ENCODE measurements at places on chromosomes 2 and 18. TPM values are rescaled to one million over a fixed set of nuclear protein-coding genes. Genes with fewer than 3 reads are reported as not detected.

- DNase-seq = no peak
These were observed 101.6 kb upstream of the COPS8 start for GRCh38 chr2:236984046-236984445.

Gene ATP6V1B1
- polyA plus RNA-seq = 0.06 TPM

- DNase-seq = no peak
These were observed 33.5 kb downstream of the NHEJ1 start for GRCh38 chr2:219127037-219127635.

- no peak for DNase-seq
These were observed 236.7 kb downstream of the TCF4 start for GRCh38 chr18:55351241-55351691.

DNA sequence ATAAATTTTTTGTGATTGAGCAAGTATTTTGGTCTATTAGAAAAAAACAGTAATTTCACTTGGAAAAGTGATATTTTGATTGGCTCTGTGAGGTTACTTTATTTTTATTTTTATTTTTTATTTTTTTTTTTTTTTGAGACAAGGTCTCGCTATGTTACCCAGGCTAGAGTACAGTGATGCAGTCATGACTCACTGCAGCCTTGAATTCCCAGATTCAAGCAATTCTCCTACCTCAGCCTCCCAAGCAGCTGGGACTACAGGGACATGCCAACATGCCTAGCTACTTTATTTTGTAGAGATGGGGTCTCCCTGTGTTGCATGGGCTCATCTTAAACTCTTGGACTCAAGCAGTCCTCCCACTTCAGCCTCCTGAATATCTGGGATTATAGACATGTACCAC is 60.9 kb upstream of the MGAT5 start:
- DNase-seq = no peak

Gene SP140
- 55.8 TPM for polyA plus RNA-seq

GRCh38 chr18:11114653-11115052 is 34.7 kb downstream of the PIEZO2 start:
- DNase-seq = no peak

GRCh38 chr2:231290321-231291015 is 92.0 kb downstream of the ARMC9 start:
- DNase-seq = no peak

- DNase-seq = no peak
These were observed 921.3 kb downstream of the CPS1 start for GRCh38 chr2:211477537-211478275.

Gene CCL20
- polyA plus RNA-seq = 0.46 TPM

DNA sequence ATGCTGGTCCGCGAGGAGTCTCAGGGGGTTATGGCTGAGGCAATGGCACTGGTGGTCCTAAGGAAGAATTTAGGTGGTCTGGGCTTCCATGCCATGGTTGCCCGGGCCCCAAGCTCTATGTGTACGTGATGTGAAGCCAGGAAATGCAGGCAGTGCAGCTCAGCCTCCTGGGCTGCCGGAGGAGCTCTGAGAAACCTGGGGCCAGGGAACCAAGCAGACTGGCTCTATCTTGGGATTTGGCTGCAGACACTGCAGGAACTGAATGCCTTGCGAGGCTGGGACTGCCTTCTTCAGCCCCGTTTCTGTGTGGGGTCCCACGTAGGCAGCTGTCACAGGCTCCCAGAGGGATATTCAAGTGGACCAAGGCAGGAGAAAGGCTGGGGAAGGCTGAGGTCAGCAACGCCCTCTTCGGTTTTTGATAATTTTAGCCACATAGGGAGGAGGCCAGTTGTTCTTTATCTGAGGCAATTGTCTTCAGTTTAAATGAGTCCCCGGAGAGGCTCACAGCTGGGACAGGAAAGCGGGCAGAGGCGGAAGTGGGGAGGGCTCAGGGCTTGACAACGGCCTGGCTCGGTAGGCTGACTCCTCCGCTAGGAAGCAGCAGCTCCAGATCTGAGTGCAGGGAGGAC is 77.7 kb downstream of the RHOB start:
- DNase-seq = no peak

Gene TGFA
- polyA plus RNA-seq = 2.8 TPM

DNA sequence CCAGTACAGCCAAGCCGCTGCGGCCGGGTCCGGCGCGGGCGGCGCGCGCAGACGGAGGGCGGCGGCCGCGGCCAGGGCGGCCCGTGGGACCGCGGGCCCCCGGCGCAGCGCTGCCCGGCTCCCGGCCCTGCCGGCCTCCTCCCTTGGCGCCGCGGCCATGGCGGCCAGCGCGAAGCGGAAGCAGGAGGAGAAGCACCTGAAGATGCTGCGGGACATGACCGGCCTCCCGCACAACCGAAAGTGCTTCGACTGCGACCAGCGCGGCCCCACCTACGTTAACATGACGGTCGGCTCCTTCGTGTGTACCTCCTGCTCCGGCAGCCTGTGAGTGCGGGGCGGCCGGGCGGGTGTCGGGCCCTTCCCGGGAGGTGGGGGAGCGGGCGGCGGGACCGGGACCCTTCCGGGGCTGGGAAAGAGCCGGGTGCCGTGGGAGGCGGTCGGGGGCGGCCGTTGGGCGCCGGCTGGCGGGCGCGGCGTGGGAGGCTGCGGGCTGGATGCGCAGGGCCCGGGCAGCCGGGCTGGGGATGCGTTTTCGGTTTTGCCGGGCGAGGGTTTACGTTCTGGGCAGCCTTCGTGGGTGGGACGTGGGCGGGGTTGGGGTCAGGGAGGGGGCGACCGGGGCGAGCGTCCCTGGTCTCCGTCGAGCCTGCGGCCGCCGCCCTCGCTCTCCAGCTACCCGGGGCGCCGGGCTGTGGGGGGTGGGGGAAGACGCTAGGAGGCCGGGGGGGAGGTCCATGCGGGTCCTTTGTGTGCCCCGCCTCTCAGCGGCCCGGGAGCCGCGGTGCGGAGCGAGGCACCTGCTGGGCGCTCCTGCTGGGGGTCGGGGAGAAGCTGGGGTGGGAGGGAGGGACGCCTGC is 537 bp downstream of the AGFG1 start:
- DNase-seq = peak; percentile 91

- DNase-seq = no peak
These were observed 197.7 kb upstream of the SH3BP4 start for GRCh38 chr2:234754126-234754525.

GRCh38 chr18:59142274-59142673 is 2.6 kb downstream of the SEC11C start:
- DNase-seq = no peak

Gene SLC9A2
- not detected for polyA plus RNA-seq

DNA sequence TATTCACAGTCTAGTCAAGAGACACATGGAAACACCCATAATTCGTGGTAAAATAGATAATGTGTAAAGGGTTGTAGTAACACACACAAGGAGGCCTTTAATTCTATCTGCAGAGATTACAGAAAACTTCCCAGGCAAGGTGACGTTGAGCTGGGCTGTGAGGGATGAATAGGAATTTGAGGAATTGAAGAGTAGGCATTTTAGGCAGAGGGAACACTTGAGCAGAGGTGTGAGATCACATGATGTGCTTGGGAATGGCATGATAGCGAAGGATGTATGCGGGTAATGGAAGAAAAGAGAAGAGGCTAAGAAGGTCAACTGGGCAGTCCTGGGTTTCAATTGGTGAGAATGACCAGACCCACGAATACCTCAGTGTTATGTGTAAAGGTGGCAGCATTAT is 20.2 kb downstream of the DRC1 start:
- no peak for DNase-seq

- no peak for DNase-seq
These were observed 50.2 kb downstream of the ATIC start for GRCh38 chr2:215361876-215362561.

DNA sequence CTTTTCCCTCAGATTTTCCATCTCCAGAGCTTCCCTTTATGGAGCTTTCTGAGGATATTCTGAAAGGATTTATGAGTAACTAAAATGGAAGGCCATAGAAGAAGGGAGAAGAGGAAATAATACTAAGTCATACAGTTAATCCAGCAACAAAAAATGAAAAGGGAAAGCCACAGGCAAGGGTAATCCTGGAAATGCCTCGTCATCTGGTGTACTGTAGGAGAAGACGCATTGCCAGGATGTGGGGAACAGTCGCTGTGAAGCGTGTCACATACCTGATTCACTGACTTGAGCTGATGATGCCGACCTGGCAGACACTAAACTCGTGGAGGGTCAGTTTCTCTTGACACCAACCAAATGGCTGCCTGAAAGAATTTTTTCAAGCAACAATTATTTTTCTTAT is 34.7 kb upstream of the ALPP start:
- DNase-seq = peak; percentile 5

- DNase-seq = no peak
These were observed 172.7 kb upstream of the ARL4C start for GRCh38 chr2:234669621-234670020.

DNA sequence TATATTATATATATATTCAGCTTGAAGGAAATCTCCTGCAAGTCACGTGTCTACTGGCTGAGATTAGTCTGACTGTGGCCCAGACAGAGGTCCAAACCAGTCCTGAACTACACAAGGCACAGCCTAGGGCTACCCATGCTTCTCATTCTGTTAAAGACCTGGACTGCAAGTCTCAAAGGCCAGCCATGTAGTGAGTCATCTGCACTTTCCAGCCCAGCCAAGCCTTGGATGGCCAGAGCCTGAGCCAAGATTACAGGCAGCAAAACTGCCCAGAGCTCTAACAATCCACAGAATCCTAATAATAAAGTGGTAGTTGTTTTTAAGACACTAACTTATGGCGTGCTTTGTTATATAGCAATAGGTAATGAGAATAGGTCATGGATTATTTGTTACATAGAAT is 259.6 kb downstream of the SS18 start:
- DNase-seq = no peak

GRCh38 chr18:8373486-8373885 is 235.8 kb upstream of the RAB12 start:
- no peak for DNase-seq

GRCh38 chr2:14817848-14818247 is 185.3 kb downstream of the LRATD1 start:
- DNase-seq = no peak

DNA sequence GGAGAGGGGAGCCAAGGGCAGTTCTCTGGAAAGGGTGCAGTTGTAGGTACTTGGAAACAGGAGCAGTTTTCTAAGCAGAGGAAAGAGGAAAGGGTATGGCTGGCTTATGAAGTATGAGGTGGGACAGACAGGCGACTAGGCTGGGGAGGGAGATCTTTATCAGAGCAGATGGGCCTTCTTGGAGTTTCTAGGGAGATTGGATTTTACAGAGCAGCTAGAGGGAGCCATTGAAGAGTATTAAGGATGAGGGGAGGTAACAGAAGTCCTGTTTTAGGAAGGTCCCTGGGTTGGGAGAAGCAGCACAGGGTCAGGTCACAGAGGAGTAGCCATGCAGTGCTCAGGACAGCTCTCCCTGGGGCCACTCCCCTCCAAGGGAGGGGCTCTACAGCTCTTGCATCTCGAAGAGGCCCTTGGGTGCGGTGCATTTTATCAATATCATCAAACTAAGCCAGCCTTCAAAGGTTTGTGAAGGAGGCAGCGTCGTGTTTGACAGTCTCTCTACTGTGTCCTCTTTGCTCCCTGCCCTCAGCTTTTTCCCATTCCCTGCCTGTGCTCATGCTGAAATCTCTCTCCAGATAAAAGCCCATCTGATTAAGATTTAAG is 154.3 kb downstream of the SETBP1 start:
- DNase-seq = no peak

GRCh38 chr2:62036761-62037250 is 131.3 kb downstream of the COMMD1 start:
- DNase-seq = no peak

Gene RFX8
- 0.16 TPM for polyA plus RNA-seq

Gene IL36RN
- not detected for polyA plus RNA-seq

DNA sequence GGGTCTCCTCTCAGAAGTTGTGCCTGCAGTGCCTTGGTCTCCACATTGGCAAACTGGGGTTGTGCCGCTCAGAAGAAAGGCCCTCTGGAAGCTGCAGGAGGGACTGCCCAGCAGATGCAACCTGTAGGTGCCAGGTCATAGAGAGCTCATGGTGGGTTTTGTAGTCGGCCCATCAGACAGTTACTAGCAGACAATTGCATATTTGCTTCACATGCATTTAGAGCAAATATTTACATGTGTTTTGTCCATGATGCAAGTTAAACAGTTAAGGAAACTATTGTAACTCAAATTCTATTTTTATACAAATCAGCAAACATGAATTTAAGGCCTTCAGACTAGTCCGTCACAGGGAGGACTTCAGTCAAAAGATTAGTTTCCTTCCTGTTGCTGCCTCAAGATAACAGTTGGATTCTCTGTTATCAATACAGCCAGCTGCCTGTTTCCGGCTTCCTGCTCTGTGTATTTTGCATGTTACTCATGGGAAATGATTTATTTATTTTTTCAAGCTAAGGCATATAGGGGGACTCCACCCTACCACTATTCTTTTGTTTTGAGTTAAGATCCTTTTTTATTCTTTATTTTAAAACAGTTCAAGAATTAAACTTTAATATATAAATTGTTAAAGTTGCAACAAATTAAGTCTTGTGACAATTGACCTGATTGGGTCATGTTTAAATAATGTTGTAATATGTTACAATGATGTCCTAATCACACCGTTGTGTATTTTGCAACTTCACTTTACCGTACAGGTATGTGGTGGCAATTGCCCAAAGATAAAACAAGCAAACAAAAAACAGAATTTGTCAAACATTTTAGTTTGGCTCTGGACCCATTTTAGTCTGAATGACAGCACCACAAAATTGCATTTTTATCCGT is 133.5 kb downstream of the SPTBN1 start:
- DNase-seq = no peak

Gene UGT1A1
- polyA plus RNA-seq = not detected

Gene GPAT2
- polyA plus RNA-seq = 3.9 TPM

Gene SERPINB11
- polyA plus RNA-seq = not detected

- DNase-seq = peak; percentile 92
These were observed 13.1 kb upstream of the GPR17 start for GRCh38 chr2:127632592-127633489.

- no peak for DNase-seq
These were observed 20.1 kb downstream of the IDH1 start for GRCh38 chr2:208234786-208235185.

DNA sequence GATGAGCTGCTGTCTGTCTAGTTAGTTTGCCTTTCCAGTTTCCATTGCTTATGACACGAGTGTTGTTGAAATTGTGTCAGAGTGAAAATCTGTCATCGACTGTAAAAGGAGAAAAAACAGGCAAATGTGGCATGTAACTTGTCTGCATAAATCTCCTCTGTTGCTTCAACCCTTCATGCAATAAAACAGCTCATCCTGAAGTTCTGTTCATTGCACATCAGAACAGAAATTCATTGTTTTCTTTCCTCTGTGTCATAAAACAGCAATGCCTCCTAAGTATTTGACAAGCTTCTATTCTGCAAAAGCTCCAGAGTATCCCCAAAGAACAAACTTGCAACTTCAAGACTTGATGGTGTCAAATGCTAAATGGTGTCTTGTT is 432.1 kb downstream of the MEIS1 start:
- no peak for DNase-seq

DNA sequence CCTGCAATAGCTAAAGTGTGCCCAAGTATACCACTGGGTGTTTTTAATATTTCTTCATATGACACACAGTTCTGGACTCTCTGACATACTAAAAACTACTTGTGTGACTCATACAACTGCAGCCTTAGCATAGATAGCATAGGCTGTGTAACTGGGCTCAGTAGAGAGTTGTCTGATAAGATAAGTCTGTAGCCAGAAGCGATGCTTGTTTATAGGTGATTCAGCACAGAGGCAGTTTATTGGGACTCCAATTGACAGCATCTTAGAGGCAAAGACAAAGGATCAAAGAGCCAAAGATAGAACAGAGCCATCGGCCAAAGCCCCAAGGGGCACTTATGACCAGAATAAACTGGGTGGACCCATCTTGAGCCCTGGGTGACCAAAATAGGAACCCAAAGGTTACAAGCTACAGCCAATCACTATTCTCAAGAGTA is 42.3 kb downstream of the AAK1 start:
- DNase-seq = no peak

Measured in spleen (tissue), 13 donors.